ENCODE measurements at places on chromosomes 7 and 10. TPM values are rescaled to one million over a fixed set of nuclear protein-coding genes. Genes with fewer than 3 reads are reported as not detected.

GRCh38 chr10:132274986-132275385 lies 32.8 kb downstream of the STK32C start:
- no peak for DNase-seq

- DNase-seq, result no peak
Measured at GRCh38 chr10:14686356-14686755, 88.3 kb downstream of the FAM107B start.

- no peak for DNase-seq
Measured at GRCh38 chr10:126137562-126138221, 241.3 kb downstream of the FANK1 start.

GRCh38 chr7:139886206-139886605 lies 57.1 kb downstream of the TBXAS1 start:
- DNase-seq, result no peak

GRCh38 chr10:100297242-100297641 lies 10.8 kb upstream of the BLOC1S2 start:
- no peak for DNase-seq

DNA sequence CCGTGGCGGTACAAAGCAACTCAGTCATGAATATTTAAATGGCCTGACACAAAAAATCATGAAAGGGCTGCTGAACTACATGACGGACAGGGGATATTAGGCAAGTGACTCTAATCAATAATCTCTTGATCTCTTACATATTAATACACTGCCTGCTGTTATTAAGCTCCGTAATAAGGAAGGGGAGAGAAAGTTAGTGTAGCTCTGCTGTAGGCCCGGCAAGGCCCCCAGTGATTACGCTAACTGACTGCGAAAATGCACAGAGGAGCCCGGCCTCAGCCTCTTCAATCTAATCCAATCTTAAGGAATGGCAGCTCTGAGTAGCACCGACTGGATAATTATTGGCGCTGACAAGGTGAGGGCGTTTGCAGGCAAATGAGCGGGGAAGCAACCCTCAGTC lies 583.5 kb upstream of the MKI67 start:
- no peak for DNase-seq

GRCh38 chr10:10394933-10395658 lies 622.6 kb upstream of the CELF2 start:
- no peak for DNase-seq

MICU1 gene
- 33.5 TPM for polyA plus RNA-seq

TMEM236 gene
- 0.42 TPM for polyA plus RNA-seq

All from psoas muscle (tissue), 8 donors.